ENCODE measurements at places on chromosomes 1 and 21.

DNA sequence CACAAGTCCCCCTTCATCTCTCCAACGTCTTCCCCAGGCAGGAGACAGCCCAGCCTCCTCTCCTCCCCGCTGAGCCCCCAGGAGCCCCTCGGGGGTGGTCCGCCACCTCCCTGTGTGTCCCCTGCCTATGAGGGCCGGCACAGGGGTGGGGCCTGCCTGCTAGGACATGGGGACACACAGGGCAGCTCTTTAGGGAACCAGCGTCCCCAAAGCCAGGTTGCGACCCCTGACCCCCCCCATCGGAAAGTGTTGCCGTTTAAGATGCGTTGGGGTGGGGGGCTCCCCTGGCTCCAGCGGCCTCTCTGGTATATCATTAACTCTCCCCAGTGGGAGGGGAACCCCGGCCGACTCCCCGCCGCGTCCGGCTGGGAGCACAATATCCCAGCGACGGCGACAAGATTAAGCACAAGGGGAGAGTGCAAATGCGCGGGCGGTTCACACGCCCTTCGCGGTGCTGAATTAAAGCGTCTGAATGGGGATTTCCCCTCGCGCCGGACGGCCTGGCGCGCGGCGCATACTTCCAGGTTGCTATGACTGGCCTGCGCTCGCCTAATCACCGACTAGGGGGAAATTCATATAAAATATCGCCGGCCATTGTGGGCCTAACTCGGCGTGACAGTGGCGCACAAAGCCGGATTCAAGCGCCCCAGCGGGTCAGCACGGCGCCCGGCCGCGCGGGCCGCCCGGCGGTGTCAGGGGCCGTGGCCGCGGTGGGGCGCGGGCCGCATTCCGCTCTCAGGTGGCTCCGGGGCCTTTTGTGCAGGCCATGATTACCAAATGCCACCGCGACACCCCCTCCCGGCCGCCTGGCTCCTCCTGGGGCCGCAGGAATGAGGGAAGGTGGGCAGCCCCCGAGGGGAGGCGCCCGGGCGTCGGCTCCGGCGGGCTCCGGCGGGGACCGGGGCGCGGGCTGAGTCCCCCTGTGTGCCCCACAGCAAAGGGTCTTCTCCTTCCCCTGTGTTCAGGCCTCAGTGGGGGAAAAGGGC is 30.9 kb downstream of the WNT3A start:
- peak; percentile 75 for DNase-seq

DNA sequence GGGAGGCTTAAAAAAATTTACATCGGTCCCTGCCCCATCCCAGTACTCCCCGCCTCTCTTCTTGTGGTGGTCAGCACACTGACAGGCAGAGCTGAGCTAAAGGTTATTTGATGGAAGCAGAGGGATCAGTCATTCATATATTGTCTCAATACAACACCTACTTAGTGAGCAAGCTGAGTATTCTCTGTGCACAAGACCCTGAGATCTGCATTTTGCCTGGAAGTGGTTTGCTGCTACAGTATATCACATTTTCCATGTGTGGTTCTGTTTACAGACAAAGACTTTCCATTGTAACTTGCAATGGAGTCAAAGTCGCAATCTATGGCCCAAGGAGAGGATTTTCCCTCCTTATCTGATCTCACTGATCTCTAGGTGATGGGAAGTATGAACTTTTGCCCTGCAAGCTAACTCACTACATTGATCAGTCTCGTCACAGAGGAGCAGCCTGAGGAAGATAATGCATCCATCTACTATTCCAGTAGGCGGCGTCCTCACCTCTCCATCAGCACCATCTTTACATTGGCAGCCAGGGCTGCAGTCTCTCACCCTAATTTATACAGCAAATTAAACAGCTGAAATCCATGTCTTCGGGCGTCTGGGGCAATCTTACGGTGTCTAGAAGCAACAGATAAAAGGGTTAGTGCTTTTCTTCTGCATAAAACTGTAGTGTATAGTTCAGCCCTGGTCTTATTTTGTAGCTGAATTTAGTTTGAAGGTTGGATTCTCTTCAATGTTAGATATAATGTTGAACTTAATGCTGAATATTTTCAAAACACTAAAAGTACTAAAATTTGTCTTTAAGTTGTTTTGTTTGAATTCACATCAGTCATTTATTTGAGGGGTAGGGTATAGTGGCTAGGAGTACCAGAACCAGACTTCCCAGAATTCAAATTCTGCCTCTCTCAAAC is 3.2 kb upstream of the TRAF5 start:
- peak; percentile 81 for DNase-seq

GRCh38 chr1:203214871-203215270 is 14.6 kb downstream of the CHIT1 start:
- no peak for DNase-seq

- no peak for DNase-seq
These were observed 33.4 kb downstream of the FAAH start for GRCh38 chr1:46427541-46427940.

DNA sequence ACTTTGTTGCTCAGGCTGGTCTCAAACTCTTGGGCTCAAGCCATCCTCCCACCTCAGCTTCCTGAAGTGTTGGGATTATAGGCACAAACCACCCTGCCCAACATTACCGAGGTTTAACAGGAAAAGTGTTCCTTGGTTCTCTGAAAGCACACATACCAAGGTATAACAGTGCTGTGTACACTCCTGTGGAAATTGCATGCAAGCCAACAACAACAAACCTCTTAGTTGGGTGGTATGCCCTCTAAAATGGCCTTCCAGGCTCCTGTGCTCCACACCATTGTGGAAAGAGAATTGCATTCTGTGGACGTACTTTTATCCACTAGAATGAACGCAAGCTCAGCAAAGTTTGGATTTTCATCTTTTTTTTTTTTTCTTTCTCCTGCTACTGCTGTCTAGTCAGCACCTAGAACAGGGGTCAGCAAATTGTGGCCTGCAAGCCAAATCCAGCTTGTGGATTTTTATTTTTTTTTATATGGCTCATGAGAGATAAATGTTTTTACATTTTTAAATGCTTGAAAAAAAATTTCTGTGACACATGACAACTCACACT is 192.2 kb upstream of the TNR start:
- DNase-seq, result no peak

DNA sequence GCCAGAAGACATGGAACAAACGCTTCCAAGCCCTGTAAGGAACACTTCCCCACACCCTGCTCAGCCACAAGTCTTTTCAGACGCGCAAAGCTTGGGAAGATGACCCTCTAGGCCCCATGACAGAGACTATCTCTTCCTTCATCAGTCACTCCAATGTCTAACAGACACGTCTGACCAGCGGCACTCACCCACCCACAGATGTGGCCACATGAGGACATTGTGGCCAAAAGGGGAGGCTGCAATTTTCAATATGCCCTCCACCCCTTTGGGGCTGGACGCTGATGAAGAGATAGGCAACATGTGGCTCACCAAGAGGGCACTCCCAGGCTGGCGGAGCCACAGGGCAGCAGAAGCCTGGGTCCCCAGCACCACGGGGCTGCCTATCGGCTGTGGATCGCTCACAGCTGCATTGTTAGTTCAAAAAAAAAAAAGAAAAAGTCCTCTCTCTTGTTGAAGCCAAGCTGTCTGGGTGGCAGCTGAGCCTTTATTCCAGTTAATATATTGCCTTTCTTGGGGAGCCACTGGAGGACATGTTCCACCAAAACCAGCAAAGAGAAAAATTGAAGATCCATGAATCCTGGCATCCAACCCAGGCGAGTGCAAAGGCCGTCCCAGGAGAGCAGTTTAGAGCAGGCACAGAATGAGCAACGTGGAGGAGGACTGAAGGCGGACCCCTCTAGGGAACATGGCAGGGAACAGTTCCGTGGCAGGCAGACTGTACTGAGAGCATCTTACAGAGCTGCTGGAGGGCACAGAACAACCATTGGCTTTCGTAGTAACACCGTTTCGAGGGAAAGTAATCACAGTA is 52.7 kb upstream of the GPR153 start:
- DNase-seq, result no peak
